ENCODE measurements at places on chromosomes 6 and 20.

DNA sequence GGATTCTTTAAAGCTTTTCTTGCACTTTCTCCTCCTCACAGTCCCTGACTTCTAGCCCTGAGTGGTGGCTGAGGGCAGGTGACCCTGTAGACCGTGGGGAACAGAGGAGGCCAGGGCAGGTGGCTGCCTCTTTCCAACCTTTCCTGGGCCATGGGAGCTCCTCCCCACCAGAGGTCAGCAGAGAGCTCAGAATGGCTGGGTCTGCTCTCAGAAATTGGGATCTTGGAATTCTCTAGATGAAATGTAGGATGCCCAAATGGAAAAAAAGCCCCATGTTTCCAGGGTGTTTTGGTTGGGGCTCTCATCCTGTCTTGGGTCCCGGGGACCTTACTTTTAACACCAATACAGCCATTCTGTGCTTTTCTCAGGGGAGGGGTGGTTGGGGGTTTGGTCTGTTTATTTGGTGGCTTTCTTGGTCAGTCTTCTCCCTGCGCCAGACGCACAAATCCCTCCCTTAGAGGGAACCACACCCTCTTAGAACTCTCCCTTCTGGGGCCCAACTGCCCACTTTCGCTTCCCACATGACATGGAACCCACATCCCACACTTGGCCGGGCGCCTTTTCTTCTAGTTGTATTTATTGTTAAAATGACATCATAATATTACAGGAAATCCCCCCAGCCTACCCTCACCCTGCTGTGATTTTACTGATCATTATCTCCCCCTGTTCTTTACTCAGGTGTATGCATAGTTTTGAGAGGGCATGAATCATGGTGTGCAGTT, 17.9 kb downstream of the GNAS start:
- H3K4me1 ChIP-seq = peaks cover 2% of the 10 kb centered on the region
- peak; percentile 75 for DNase-seq
- no peak overlapping the region for H3K27ac ChIP-seq
- peaks cover 6% of the 10 kb centered on the region for H3K36me3 ChIP-seq
- no peak overlapping the region for H3K4me3 ChIP-seq

DNA sequence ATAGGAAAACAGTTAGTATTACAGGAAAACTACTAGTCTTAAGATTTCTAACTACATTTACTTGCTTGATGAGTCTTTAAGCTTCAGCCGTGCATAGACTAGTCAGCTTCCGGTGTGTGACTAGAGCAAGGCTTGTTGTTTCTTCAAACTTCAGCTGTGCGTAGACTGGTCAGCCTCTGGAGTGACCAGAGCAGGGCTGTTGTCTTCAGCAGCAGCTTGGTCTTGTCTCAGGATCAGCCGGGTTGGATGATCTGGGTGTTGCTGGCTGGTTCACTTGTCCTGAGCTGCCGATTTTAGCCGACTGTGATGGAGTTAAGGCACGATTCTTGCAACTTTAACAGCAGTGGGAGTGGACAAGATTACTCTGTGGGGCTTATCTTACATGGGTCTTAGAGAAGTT, 44.7 kb downstream of the HLA-C start:
- no peaks in the 10 kb centered on the region for H3K4me1 ChIP-seq
- H3K27me3 ChIP-seq = peaks cover 38% of the 10 kb centered on the region
- no peak overlapping the region for H3K4me3 ChIP-seq
- H3K36me3 ChIP-seq = no peaks in the 10 kb centered on the region
- DNase-seq = no peak
- H3K27ac ChIP-seq = no peak overlapping the region

- peak overlapping the region; percentile 38 for H3K4me3 ChIP-seq
- no peaks in the 10 kb centered on the region for H3K27me3 ChIP-seq
- H3K36me3 ChIP-seq = peaks cover 18% of the 10 kb centered on the region
- peaks cover 9% of the 10 kb centered on the region for H3K4me1 ChIP-seq
These were observed 65.1 kb downstream of the CBFA2T2 start for GRCh38 chr20:33554914-33555420.

GRCh38 chr6:64996301-64996700, 710.7 kb downstream of the EYS start:
- H3K27me3 ChIP-seq = no peaks in the 10 kb centered on the region
- no peak overlapping the region for H3K4me3 ChIP-seq
- H3K36me3 ChIP-seq = no peaks in the 10 kb centered on the region
- H3K27ac ChIP-seq = no peak overlapping the region

DNA sequence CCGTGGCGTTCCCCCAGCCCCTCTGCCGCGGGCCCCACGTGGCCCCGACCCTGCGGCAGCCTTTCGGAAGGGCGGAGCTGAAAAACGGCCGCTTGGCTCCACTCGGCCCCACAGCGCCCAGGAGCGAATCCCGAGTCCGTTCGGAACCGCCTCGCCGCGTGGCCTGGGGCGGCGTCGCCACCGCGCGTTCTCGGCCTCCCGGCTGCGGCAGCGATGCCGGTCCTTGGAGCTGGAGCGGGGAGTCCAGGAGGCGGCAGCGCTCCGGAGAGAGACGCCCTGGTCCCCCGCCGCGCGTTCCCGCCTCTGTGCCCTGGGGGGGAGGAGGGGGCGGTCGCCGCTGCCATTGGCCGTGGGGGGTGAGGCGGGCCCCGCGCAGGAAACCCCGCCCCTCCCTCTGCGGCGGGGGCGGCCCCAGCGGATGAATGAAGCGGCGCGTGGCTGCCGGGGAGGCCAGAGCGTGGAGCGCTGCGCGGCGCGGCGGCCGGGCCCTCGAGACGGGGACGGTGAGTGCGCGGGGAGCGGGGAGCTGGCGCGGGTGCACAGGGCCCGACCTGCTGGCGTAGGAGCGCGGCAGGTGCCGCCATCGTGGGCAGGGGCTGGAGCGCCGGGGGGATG, at the start of gene SLCO4A1:
SLCO4A1 (plus strand) TSS at position 453 of the 615 bp plus-strand sequence. CDS start 13,952 bp downstream, outside the sequence.
- no peak within 1 kb of the TSS for H3K27ac ChIP-seq
- peak within 1 kb of the TSS; percentile 72 for H3K4me3 ChIP-seq
- H3K27me3 ChIP-seq = no peaks in the 10 kb centered on the region
